WTC11 (cell line): ENCODE measurements at places on chromosomes 16 and 17.
A peak's percentile ranks its signal among the peaks of the same experiment; 100 is the strongest.

- no peaks in the 10 kb centered on the region for H3K4me1 ChIP-seq
- no peaks in the 10 kb centered on the region for H3K27me3 ChIP-seq
- DNase-seq: no peak
- H3K4me3 ChIP-seq: no peak overlapping the region
- H3K36me3 ChIP-seq: no peaks in the 10 kb centered on the region
- H3K27ac ChIP-seq: no peak overlapping the region
Measured at GRCh38 chr17:71790791-71791190, 330.0 kb upstream of the SOX9 start.

DNA sequence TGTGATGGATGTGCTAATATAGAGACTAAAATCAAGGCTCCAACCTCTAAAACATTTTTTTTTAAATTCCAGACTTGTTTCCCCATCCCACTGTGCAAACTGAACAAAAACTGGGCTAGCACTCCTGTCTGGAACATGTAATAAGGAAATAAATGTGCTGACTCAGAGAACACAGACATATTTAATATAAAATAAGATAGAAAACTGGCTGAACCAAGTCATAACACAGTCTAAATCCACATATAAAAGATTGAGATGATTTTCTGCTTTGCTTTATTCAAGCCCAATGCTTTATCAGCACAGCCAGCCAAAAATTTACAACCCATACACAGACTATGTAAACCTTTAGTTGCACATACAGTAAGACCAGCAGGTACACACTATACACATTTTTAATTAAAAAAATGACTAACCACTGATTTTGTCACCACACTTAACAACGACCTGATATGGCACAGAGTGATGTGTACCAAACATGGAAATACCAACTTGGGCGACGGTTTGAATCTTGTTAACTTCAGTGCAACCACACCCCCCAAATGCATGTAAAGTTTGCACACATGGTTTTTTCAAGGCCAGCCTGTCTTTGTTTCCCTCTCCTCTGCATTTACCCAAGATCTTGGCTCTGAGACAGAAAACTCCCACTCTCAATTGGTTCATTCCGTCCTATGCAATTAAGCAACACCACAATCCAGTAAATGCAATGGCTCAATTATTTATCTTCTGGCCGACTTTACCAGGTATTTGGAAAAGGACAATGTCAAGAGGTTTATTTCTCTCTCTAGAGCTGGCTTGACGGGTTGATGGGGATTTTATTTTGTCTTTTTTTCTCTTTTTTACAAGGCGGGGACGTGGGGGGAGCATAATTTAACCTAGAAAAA lies 1.2 kb downstream of the STAT3 start:
- H3K4me3 ChIP-seq: peak overlapping the region; percentile 94
- DNase-seq: no peak
- H3K27me3 ChIP-seq: no peaks in the 10 kb centered on the region
- H3K27ac ChIP-seq: peak overlapping the region; percentile 90
- peaks cover 51% of the 10 kb centered on the region for H3K4me1 ChIP-seq
- peaks cover 8% of the 10 kb centered on the region for H3K36me3 ChIP-seq

- H3K4me3 ChIP-seq: no peak overlapping the region
- no peak for DNase-seq
- H3K4me1 ChIP-seq: peaks cover 12% of the 10 kb centered on the region
- no peaks in the 10 kb centered on the region for H3K36me3 ChIP-seq
- H3K27ac ChIP-seq: peak overlapping the region; percentile 55
- H3K27me3 ChIP-seq: no peaks in the 10 kb centered on the region; the same call in 1 of the 2 replicates
Measured at GRCh38 chr17:31425282-31426040, 34.0 kb downstream of the RAB11FIP4 start.

GRCh38 chr16:54076006-54076504 lies 210.5 kb downstream of the IRX3 start:
- H3K27me3 ChIP-seq: no peaks in the 10 kb centered on the region
- no peak for DNase-seq
- H3K36me3 ChIP-seq: no peaks in the 10 kb centered on the region
- H3K4me1 ChIP-seq: peaks cover 15% of the 10 kb centered on the region
- H3K4me3 ChIP-seq: no peak overlapping the region

DNA sequence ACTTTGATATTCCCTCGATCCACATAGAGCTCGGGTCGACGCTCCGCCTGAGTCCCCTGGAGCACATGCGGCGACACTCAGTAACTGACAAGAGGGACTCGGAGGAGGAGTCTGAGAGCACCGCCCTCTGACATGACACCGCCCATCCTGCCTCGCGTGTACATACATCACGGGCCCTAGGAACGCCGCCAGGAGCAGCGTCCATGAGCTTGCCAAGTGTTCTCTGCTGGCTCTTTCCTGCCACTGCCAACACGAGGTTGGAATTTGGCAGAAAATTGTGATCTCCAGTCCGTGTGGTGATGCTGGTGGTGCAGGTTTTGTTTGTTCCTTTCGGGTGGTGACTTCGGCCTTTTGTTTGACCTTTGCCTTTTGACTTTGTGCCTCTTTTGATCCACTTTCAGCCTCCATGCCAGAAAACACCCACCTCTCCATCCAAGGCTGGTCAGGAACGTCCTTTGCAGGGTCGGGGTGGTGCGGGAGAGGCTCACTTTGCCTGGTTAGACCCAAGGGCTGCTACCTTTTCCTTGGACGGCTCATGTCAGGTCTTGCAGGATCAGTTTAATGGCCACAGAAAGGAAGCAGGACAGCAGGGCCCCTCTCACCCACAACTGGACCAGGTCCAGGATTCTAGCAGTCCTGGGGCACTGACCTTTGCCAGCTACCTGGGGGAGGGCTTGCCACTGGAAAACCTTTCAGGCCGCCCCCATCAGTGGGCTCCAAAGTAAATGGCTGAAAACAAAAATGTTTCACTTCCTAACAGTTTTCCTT lies 27.6 kb downstream of the ELAC2 start:
- peaks cover 40% of the 10 kb centered on the region for H3K36me3 ChIP-seq
- H3K4me3 ChIP-seq: no peak overlapping the region
- peaks cover 30% of the 10 kb centered on the region for H3K4me1 ChIP-seq

GRCh38 chr17:76734080-76734840 lies 2.9 kb downstream of the SRSF2 start:
- peak overlapping the region; percentile 98 for H3K27ac ChIP-seq
- no peaks in the 10 kb centered on the region for H3K27me3 ChIP-seq
- peaks cover 55% of the 10 kb centered on the region for H3K36me3 ChIP-seq
- no peak for DNase-seq

GRCh38 chr16:65932350-65933072 lies 434.0 kb upstream of the CDH5 start:
- no peak overlapping the region for H3K27ac ChIP-seq
- H3K27me3 ChIP-seq: peaks cover 4% of the 10 kb centered on the region
- peaks cover 8% of the 10 kb centered on the region for H3K36me3 ChIP-seq

GRCh38 chr17:57569853-57570252 lies 175.2 kb downstream of the CCDC182 start:
- H3K4me1 ChIP-seq: peaks cover 14% of the 10 kb centered on the region
- no peak overlapping the region for H3K27ac ChIP-seq
- no peak overlapping the region for H3K4me3 ChIP-seq
- no peak for DNase-seq

DNA sequence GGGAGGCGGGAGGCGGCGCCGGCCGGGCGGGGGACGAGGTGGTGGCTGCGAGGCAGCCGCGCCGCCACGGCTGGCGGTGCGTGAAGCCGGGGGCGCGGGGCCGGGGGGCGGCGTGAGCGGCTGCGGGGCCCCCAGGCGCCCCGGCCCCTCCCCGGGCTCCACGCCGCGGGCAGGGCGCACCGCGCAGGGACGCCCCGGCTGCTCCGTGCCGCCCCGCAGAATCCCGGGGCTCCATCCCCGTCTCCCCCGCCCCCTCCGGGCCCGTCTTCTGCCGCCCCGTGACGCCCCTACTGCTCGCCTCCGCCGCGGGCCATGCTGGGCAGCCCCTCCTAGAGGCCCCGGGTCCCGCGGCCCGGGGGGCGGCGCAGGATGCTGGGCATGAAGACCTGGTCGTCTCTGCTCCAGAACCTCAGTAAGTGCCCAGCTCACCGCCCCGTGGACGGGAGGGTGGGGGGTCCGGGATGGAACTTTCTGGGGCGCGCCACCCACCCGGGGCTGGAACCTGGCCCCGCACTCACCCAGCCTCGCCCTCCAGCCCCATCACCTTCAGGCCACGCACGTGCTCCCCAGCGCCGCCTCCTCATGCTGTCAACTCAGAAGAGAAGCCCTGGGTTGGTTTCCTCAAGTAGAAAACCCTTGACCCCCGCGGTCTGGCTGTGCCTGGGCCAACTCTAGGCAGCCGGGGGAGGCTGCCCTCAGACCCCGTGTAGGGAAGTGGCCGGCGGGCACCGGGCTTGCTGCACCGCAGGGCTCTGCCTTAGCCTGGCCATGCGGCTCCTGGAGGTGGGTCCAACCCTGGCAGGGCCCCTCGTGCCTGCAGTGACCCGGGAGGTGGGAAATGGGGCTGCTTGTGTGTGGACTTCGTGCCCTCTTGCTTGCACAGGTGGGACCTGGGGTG lies 150.2 kb upstream of the GSE1 start:
- H3K36me3 ChIP-seq: no peaks in the 10 kb centered on the region
- peaks cover 32% of the 10 kb centered on the region for H3K4me1 ChIP-seq
- peak overlapping the region; percentile 55 for H3K4me3 ChIP-seq
- no peak for DNase-seq

GRCh38 chr17:38434178-38434665 lies 6.0 kb downstream of the ARHGAP23 start:
- no peaks in the 10 kb centered on the region for H3K27me3 ChIP-seq
- DNase-seq: no peak
- no peak overlapping the region for H3K4me3 ChIP-seq

GRCh38 chr16:68446681-68447652 lies 1.3 kb downstream of the SMPD3 start:
- H3K27ac ChIP-seq: no peak overlapping the region
- peaks cover 40% of the 10 kb centered on the region for H3K27me3 ChIP-seq
- H3K36me3 ChIP-seq: no peaks in the 10 kb centered on the region
- H3K4me1 ChIP-seq: peaks cover 10% of the 10 kb centered on the region
- peak; percentile 33 for DNase-seq
- peak overlapping the region; percentile 66 for H3K4me3 ChIP-seq

DNA sequence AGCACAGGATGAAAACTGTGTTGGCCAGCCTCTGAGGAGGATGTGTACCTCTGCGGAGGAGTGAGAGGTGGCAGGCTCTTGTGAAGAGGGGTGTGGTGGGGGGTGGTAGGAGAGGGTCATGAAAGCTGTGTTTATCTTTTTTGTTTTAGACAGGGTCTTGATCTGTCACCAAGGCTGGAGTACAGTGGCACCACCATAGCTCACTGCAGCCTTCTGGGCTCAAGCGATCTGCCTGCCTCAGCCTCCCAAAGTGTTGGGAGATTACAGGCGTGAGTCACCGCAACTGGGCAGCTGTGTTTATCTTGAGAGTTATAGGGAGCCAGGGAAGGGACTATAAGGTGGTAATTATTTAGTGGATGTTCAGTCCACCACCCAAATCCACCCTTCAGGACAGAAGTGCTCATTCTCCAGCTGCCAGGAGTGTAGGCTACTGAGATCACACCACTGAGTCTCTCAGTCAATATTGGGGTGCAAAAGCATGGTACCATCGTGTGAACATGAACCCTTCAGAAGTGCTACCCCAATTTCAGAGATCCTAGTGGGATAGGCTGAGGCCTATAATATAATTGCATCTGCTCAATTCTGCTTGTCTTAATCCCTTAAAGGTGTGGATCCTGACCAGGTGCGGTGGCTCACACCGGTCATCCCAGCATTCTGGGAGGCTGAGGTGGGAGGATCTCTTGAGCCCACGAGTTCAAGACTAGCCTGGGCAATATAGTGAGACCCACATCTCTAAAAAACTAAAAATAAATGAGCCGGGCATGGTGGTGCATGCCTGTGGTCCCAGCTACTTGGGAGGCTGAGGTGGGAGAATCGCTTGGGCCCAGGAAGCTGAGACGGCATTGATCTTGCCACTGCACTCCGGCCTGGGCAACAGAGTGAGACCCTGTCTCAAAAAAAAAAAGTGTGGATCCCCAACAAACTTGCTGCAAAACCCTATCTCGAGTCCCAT lies 788 bp upstream of the EXOC3L1 start:
- H3K36me3 ChIP-seq: peaks cover 21% of the 10 kb centered on the region
- no peak overlapping the region for H3K4me3 ChIP-seq
- H3K27ac ChIP-seq: no peak overlapping the region
- no peak for DNase-seq
- H3K4me1 ChIP-seq: peaks cover 32% of the 10 kb centered on the region
- peaks cover 13% of the 10 kb centered on the region for H3K27me3 ChIP-seq

- peaks cover 21% of the 10 kb centered on the region for H3K4me1 ChIP-seq
- H3K4me3 ChIP-seq: no peak overlapping the region
- peak overlapping the region; percentile 90 for H3K27ac ChIP-seq
- DNase-seq: no peak
- no peaks in the 10 kb centered on the region for H3K27me3 ChIP-seq
Measured at GRCh38 chr17:49645654-49646053, 32.2 kb downstream of the SPOP start.

GRCh38 chr16:20931066-20931600 lies 30.6 kb downstream of the LYRM1 start:
- no peaks in the 10 kb centered on the region for H3K27me3 ChIP-seq
- no peak overlapping the region for H3K27ac ChIP-seq
- no peak overlapping the region for H3K4me3 ChIP-seq
- no peaks in the 10 kb centered on the region for H3K4me1 ChIP-seq
- H3K36me3 ChIP-seq: no peaks in the 10 kb centered on the region

DNA sequence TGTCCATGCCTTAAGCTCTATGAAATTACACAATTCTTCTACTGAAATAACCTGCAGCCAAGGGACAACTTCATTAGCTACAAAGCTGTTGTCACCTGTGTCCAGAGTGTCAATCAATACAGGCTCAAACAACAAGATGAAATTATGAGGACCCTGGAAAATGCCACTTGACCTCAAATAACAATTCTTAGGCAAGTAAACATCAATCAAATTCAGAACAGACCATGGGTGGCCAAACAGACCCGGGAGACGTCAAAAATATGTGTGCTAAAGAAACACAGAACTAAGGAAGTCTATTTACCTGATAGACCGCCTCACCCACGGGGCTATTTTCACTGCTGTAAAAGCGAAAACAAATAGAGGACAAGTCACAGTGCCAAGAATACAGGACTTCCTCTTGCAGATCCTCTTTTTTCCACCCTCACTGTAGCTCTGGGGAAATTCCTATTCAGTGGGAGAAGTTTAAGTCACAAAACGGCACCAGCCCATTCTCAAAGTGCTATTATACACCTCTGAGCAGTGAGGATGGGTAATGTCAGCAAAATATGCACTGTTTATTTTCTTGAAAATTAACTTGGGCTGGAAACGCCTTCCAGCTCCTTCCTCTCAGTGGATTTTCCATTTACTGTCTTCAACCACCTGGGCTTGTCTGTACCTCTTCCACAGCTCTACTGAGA lies 2.7 kb downstream of the LITAF start:
- H3K27me3 ChIP-seq: peaks cover 83% of the 10 kb centered on the region
- H3K4me1 ChIP-seq: peaks cover 53% of the 10 kb centered on the region
- no peak overlapping the region for H3K4me3 ChIP-seq
- DNase-seq: no peak

- no peak overlapping the region for H3K4me3 ChIP-seq
- H3K27ac ChIP-seq: no peak overlapping the region
- no peak for DNase-seq
- H3K4me1 ChIP-seq: peaks cover 4% of the 10 kb centered on the region; the same call in 1 of the 2 replicates
- H3K27me3 ChIP-seq: peaks cover 39% of the 10 kb centered on the region
Measured at GRCh38 chr17:37648555-37648954, 5.3 kb upstream of the DDX52 start.

GRCh38 chr17:38720941-38721340 lies 9.2 kb upstream of the CISD3 start:
- DNase-seq: no peak
- no peaks in the 10 kb centered on the region for H3K36me3 ChIP-seq
- no peak overlapping the region for H3K27ac ChIP-seq
- peaks cover 12% of the 10 kb centered on the region for H3K27me3 ChIP-seq

GRCh38 chr17:40980596-40980995 lies 3.5 kb downstream of the KRT40 start:
- DNase-seq: no peak
- H3K36me3 ChIP-seq: no peaks in the 10 kb centered on the region
- peaks cover 15% of the 10 kb centered on the region for H3K4me1 ChIP-seq
- H3K27me3 ChIP-seq: no peaks in the 10 kb centered on the region
